ENCODE measurements at places on chromosomes 11 and 22.

GRCh38 chr11:92758241-92758780 is 211.1 kb upstream of the MTNR1B start:
- DNase-seq = no peak

DNA sequence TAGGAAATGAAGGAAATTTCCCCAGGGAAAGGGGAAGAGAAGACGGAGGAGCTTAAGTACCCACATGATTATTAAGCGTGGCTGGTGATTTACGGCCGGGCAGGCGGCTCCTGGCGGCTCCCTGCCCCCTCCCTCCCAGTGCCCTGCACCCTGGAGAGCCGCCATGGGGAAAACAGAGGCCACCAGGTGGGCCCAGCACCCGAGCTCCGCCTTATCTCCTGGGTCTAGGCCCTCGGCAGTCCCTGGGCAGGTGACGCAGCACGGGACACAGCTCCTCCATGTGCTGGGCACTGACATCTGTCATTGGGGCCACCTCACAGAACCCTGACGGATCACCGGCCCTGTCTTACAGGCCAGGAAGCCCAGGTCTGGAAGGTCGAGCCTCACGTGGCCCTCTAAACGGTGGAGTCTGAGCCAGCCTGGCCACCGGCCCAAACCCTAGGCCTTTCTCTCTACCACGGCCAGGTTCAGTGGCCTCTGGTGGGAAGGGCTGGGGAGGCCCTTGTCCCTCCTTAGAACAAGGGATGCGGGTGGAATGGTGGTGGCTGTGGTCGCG is 60.2 kb upstream of the PPARA start:
- DNase-seq = no peak

DNA sequence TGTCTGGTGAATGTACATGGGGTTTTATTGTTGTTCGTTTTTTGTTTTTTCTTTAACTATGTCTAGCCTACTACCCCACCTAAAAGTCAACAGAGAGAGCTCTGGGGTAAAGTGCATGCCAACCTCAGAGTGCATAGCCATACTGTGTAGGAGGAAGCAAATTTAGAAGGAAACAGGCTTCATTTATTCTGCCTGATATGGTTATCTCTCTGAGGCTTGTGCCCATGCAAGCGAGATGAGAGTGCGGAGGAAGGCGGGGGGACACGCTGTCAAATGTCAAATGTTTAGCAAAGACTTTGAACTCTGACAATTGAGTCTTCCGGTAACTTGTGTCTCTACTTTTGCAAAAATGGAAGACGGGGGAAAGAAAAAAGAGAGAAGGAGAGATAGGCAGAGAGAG is 295.5 kb downstream of the ETS1 start:
- DNase-seq = peak; percentile 50

GRCh38 chr11:114000526-114000925 is 25.6 kb downstream of the HTR3A start:
- DNase-seq = no peak

- no peak for DNase-seq
These were observed 49.3 kb upstream of the MPPED2 start for GRCh38 chr11:30635401-30635989.

DNA sequence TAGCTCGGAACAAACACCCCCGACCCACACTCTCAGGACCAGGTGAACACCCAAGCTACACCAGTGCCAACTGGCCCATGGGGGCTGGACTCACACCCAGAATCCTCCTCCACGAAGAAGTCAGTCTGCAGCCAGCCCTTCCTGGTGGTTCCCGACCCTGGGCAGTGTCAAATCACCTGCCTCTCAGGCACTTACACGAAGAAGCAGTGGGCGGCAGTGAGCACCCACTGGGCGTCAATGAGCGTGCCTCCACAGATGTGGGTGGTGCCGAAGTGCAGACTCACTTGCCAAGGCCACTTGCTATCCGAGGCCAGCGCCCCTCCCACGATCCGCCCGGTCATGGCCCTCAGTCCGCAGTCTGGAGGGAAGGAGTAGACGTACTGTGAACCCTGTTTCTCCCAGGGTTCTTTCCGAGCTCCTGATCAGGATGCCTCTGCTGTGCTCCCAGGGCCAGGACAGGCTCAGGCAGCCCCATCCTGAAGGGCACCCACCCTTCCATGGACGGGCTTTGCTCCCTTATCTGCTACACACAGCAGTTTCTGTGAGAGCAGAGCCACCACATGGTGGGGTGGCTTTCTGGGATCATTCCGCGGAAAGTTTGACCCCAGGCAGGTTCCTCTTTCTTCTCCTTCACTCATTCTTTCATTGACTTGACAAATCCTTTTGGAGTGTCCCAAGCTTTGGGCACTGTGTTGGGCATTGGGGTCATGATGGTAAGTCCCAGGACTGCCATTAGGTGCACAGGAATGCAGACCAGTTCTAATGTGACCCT is 19.4 kb downstream of the TMPRSS13 start:
- DNase-seq = no peak

DNA sequence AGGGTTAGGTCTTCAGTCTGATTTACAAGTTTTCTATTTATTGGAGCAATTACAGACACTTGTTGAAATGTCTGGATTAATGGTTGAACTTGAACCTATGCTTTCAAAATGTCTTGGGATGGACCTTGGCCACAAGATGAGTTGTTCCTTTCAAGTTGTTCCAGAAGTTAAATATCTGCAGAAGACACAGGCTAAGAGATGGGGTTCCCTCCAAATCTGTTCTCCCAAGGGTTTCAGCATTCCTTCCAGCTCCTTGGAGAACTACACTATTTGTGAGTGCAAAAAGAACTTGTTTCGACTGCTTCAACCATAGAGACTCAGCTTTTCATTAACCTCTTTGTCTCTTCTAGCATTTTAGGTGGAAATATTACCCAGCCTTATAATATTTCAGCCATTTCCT is 189.0 kb upstream of the BLID start:
- no peak for DNase-seq

GRCh38 chr22:23061471-23062280 is 8.6 kb upstream of the GNAZ start:
- DNase-seq = no peak

GRCh38 chr11:9193316-9193715 is 71.8 kb downstream of the DENND5A start:
- no peak for DNase-seq

DNA sequence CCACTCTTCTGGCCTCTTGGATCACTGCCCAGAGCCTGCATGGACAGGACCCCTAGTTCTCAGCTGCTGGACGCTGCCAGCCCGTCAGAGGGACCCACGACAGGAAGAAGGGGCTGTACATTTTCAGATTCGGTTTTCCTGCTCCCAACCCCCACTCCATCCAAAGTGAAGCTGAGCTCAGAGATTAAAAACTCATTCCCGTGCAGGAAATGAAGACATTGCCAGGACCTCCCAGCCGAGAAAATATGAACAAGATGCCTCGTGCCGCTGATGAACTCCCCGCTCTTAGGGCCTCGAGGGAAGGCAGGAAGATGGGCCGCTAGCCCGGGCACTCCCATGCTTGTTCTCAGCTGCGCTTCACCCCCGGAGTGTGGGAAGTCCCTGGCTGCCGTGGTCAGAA is 36.1 kb downstream of the RPUSD4 start:
- no peak for DNase-seq
